ENCODE measurements at places on chromosomes 12 and 14.

DNA sequence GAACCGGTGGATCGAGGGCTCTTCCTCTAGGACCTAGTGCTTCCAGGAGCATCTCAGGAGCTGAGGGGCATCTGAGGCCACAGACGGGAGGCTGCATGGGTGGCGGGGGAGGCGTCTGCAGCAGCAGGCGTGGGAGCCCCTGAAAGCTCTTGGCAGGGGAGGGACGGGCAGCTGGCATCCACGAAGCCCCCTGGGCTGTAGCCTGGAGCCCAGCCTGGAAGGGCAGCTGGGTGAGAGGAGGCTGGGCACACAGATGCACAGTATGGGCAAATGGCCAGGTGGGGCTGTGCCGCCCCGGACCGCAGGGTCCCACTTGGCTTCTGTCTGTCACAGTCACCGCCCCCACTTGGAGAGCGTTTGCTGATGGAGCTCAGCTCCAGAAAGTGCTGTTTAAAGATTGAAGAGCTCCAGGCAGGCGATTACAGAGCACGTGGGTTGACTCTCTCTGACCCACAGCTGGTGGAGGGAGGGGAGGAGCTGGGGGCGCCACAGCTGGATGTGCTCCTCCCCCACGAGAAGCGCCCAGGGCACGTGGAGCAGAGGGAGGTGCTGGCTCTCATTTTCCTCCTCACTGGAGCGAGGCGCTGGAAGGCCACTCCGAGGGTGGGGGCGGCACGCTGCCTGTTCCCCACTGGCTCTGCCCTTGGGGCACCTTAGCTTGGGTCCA is 155.0 kb upstream of the C14orf180 start:
- DNase-seq, result no peak

DNA sequence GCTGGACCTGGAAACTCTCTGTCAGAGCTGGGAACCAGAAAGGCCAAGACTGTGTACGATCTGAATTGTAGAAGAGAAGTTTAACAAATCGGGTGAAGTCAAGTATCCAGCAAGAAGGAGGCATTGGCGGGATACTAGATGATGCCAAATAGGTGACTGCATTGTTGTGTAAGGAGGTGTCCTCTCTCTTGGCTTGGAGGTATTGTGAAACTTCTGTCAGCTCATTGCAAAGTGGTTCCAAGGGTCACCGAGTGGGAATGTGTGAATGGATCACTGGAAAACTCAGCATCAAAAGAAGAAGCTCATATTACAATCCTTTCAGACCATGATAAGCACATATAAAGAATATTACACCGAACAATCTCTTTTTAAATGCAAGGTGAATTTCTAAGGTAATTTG is 11.7 kb downstream of the NAV3 start:
- DNase-seq, result peak; percentile 11

DNA sequence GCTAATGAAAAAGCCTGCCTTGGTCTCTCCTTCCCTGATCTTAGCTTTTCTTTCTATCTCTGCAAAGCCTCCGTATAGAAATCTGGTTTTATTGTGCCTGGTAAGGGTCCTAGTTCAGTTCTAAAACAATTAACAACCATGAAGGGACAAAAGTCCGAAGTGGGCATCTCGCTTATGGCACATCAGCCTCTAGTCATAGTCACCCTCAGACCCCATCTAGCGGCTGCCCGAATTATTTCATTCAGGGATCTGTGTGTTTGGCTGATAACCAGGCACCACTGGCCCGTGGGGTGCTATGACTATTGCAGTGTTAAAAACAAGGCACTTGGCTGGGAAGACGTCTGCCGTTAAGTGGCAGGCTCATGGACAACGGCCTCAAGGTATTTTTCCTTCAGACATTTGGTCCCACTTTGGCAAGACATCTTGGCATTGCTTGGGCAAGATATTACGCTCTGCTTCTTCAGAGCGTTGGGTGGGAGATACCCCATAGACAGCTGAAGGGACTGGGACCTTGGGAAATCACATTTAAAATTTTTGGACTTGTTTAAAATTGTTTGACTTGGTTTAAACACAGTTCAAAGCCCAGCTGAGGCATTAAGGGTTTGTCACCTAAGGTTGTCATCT is 87.1 kb downstream of the SINHCAF start:
- DNase-seq, result peak; percentile 70

DNA sequence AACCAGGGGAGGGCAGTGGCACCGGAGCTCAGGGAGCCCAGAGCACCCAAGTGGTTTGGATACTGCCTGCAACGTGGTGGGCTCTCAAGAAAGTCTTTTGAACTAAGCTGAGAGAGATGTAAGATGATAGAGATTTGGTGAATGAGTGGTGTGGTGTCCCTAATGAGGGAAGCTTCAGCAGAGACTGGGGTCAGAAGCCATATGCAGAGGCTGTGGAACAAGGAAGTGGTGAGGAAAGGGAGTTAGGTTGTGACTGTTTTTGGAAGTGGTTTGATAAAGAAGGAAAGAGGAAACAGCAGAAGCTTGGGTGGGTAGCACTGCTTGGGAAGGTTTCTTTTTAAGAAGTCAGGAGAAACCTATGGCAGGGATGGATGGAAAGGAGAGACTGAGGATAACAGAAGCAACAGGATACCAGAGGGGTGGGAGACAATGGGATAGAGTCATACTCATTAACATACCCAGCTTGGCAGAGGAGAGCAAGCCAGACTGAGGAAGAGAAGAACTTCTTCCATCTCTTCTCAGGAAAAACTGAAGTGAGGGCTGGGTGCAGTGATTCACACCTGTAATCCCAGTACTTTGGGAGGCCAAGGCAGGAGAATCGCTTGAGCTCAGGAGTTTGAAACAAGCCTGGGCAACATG is 24.1 kb downstream of the SLC4A8 start:
- DNase-seq, result no peak

- no peak for DNase-seq
Observed at GRCh38 chr12:115343601-115344000, 659.6 kb upstream of the TBX3 start.

DNA sequence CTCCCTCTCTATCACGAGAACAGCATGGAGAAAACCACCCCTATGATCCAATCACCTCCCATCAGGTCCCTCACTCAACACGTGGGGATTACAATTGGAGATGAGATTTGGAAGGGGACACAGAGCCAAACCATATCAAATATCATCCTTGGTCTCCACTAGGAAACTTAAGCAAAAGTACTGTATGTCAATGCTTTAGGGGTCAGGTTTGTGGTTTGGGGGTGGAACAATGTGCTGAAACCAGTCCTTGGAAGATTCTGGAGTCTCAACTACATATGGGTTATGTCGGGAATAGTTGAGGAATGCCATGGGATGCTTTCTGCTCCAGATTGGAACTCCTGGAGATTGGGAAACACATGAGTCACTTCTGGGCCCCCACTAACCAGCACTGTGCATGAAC is 48.3 kb upstream of the CCDC63 start:
- DNase-seq, result no peak

DNA sequence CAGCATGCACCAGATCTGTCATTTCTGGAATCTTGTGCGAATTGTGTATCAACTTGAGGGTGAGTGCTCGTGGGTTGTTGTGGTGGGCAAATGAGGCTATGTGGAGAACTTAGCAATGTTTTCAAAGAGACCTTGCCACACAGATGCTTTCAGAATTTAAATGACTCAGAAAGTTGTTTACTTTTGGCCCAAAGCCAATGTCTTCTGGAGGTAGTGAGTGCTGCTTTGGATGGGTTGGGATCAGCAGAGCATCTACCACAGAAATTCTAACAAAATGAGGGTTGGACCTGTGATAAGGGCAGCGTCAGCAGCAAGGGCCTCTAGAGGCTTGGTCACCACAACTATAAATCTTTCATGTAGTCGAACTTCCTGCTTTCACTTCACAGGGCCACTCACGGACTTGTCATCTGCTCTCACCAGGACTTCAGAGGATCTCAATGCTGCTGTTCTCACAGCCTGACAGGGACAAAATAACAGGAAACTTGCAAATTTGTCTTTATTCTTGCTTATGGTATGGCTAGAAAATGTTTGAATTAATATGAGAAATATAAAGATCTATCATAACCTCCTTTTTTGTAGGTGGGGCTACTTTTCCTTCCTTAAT is 111.4 kb downstream of the DACT1 start:
- DNase-seq, result peak; percentile 99

DNA sequence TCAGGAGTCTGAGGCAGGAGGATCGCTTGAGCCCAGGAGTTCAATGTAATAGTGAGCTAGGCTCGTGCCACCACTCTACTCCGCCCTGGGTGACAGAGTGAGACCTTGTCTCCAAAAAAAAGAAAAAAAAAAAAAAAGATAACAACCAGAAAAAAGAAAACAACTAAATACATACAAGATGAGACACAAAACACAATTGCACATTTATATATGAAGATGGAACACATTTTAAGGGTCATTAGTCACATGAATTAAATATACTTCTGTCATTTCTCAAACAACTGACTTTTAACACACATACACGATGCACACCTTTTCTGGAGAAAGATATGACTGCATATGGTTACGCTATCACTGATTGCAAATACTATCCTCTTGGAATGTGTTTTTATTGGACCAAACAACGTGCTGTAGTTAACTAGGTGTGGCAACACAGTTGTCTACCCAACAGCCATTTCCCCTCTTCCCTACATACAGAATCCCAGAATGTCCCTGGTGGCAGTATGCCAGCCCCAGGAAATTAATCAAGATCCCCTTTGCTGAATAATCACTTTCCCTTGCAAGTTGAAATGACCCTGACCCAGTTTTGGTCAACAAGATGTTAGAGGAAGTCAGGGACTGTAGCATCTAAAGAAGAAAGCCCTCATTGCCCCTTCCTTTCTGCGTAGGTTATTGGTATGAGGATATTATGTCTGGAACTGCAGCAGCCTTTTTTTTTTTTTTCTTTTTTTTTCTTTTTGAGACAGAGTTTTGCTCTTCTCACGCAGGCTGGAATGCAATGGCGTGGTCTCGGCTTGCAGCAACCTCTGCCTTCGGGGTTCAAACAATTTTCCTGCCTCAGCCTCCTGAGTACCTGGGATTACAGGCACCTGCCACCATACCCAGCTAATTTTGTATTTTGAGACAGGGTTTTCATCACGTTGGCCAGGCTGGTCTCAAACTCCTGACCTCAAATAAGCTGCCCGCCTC is 5.6 kb upstream of the MYL6B start:
- no peak for DNase-seq

DNA sequence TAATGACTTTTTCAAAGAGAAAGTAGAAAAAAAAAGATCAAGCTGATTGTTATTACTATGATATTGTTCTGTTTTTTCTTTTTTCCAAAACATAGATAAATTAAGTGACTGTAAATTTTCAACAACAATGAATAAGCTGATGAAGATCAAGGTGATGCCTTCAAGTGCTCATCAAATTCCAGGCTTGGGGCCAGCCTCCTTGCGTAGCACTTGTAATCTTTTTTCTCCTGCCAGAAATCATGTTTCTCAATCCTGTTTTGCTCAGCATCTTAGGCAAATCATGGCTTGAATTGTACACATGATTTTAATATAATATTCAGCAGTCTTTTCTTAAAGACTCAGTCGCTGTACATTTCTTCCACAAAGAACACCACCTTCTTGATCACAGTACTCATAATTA is 333.2 kb downstream of the NPAS3 start:
- no peak for DNase-seq

GRCh38 chr12:14313379-14314138 is 51.9 kb upstream of the ATF7IP start:
- DNase-seq, result peak; percentile 18

DNA sequence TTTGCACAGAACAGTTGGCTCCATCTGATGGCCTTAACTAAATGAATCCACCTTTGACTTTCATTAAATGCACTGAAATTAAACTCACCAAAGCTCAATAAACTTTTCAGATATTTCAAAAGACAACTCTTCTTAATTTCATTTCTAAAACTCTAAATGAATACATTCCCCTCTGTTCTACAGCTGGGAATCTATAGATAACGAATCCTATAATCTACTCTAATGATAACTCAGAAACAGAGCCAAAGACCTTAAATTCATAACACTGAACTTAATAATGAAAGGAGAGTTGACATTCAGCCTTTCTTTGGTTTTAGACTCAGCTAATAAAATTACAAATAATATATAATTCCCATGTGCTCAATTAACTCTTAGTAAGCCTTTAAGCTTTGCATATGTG is 150.5 kb downstream of the KCNH5 start:
- DNase-seq, result no peak

DNA sequence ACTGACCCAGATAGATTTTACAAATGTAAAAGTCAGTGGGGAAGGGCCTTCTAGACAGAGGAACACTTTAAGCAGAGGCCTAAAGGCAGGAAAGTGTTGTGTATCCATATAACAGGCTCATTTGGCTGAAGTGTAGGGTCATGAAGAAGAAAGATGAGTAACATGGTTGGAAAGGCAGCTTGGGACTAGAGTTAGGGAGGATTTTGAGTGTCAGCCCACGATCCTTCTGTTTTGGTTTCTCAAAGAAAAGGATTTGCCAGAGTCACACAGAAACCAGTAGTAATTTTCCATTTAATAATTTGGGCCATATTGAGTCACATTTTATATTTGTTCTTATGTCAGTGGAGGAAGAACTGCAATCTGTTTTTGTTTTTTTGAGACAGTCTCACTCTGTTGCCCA is 76.4 kb downstream of the ZC3H14 start:
- DNase-seq, result no peak

- DNase-seq, result no peak
Observed at GRCh38 chr12:3341594-3341993, 149.4 kb upstream of the PRMT8 start.

DNA sequence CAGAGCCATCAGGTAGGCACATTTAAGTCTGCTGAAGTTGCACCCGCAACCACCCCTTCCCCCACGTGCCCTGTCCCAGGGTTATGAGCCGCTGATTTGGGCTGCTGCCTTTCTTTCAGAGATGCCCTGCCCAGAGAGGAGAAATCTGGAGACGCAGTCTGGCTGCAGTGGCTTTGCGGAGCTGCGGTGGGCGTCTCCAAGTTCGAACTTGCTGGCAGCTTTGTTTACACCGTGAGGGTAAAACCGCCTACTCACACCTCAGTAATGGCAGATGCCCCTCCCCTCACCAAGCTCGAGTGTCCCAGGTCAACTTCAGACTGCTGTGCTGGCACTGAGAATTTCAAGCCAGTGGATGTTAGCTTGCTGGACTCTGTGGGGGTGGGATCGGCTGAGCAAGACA is 14.7 kb downstream of the PTCSC3 start:
- no peak for DNase-seq

DNA sequence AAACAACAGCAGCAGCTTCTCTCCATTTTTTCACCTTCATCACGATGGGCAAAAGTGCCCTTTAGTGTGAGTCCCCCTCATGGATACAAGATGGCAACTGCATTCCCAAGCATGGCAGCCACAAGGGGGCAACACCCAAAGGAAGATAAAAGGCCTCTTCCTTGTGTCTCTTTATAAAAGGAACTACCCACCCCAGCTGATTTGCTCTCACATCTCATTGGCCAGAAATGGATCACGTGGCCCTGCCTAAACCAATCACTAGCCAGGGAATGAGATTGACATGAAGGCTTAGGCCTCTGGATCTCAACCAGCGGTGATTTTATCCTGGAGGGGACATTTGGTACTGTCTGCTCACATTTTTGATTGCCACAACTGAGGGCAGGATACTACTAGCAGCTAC is 21.9 kb upstream of the IFT81 start:
- peak; percentile 86 for DNase-seq

Data from M059J (cell line).